ENCODE measurements at places on chromosomes 2 and 18. TPM values are rescaled to one million over a fixed set of nuclear protein-coding genes. Genes with fewer than 3 reads are reported as not detected.

Gene SLC11A1
- total RNA-seq = 0.22 TPM

DNA sequence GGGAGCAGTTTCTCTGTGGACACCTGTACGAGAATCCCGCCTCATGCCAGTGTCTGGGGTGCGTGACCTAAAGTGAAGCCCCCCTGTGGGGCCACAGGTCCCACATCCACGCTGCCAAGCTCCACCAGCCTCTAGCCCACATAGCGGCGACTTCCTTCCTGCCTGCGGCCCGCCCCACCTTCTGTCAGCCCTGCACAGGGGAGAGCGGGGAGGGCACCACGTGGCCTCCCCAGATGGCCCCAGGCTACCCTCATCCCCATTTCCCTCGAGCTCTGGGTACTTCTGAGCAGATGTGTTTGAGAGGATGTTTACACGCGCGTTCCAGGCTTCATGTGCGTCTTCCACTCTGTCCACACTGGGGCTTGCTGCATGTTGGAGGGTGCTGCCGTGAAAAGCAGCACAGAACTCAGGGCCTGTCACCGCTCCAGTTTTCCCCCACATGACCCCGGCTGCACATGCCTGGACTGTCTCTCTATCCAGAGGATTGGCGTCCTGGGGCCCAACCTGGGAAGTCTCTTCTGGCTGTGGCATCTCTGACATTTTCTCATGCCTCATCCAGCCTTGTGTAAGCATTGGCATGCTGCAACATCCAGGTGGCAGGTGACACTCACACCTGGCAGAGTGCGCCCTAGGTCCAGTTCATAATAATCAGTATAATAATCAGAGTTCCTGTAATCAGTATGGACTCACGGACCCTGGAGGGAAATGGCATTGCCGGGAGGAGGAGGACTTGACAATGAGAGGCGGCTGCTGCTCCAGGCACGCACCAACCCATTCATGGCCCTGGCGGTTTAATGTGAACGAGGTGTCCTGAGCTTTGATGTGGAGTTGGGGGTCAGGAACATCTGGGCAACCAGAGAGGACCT lies 146.3 kb upstream of the TWIST2 start:
- no peak for DNase-seq

- peak; percentile 64 for DNase-seq
These were observed 17.1 kb upstream of the NFE2L2 start for GRCh38 chr2:177281400-177282180.

Gene SLC9A4
- 0.40 TPM for total RNA-seq

DNA sequence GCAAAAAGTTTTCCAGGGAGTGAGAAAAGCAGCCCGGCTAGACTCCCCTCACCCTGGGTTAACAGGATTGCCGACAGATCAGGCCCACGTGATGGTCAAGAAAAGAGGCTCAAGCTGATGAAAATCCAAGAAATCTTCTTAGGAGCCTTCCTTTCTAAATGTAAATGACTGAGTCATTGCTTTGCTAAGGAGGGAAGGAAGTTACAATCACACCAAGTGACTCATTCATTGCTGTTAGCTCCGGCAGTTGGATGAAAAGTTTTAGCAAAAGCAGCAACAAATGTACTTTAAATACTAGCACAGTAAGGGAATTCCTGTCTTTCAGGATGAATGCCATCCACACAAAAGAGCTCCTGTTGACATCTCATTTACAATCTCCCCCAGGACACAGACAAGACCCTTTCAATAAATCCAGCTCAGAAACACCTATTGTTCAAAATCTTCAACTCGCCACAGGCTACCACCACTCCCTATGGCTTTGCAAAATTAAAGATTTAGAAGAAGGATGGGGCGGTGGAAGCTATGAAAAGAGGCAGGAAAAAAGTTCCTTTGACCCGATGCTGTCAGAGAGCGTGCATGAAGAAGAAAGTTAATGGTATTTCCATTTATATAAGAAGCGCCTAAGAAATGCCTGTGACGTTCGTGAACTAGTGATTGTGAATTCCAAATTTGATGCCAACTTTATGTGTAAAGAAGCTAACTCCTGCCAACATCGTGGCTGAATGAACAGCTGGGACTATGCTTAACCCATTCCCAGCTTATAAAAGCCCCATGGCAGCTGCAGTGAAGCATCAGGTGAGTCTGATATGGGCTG lies 153.7 kb downstream of the TGIF1 start:
- peak; percentile 94 for DNase-seq

Gene TUBB6
- 425 TPM for total RNA-seq

DNA sequence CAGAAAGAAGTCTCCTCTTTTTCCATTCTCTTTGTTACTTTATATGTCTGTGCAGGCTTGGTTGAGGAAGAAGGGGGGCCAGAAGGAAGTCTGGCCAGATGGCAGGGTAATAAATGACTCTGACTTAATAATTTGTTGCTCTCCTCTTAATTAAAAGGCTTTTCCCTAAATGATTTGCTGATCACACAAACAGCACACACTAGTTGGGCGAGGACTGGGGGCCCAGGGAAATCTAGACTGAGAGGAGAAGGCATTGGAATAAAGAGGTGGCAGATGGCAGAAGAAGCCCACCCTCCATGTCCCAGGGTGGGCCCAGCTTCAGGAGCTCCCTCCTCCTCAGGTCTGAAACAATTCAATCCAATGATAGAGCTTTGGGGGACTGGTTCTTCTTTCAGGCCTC lies 12.7 kb upstream of the SMARCAL1 start:
- no peak for DNase-seq

DNA sequence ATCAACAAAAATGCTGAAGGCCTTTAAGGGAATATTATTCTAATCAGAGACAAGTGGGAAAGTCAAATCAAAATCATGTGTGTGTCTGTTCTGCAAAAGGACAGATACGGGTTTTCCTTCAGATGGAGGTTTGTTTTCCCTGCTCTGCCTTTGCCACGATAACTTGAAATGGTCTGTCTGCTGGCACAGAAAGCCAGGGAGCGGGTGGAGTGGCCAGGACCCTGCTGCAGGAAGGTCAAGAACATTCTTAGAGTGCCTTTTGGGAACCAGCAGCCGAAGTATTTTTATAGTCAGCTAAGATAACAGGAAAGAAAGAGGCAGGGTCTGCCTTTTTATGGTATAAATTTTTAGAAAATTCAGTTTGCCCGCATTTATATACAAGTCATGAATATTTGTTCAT lies 234.2 kb downstream of the LTBP1 start:
- DNase-seq = no peak

DNA sequence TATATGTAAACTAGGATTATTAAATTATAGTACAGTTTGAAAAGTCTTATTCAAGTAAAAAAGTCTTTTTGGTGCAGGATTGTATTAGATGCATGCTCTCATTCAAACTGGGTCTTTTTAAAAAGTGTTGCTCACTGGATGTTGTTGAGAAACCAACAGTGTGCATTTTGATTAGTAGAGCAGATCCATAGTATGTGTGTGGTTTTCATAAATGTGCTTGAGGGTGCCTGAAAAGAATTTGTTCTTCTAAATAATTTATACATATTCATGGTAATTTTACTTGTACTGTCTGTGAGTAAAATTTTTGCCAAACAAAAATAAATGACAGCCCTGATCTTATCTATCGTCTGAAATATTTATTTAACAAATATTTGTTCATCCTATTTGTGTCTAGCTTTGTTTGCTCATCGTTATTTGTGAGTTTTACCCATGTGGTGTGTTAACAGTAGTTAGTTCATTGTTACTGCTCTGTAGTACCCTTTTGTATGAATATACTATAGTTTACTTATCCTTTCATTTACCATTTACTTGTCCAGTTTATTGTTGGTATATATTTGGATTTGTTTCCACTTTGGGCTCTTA lies 50.4 kb downstream of the PTPN4 start:
- no peak for DNase-seq

GRCh38 chr2:217837530-217837929 lies 165.3 kb downstream of the TNS1 start:
- no peak for DNase-seq
